ENCODE measurements at places on chromosomes 3 and 15.

DNA sequence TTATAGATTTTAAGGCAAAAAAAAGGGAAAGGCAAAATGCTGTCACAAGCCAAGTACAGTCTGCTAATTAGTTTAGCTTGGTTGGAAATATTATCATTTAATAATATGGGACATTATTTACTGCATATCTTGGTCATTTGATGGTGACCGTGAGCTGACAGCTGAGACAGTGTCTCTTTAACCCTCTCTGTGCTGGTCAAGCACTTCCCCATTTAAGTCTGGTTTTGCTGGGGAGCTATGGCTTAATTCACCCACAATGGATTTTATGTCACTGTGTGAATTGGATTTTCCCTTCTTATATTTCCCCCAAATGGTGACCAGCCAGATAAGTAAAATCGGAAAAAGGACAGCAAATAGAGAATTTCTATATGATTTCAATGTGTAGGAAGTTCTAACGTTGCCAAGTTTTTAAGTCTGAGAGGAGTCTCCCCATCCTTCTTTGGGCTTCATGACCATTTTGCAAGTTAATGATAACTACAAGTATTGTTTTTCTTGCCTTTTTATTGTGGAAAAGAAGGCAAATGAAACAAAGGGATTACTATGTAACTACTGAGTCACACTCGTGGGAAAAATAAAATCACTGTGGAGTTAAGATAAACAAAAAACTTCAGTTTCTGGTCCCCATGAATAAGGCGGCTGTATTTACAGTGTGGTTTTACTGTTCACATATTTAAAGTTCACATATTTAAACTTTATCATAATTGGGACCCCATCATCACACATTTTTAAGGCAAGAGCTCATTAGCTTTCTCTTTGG, 373.5 kb downstream of the NR2F2 start:
- no peak for DNase-seq

DNA sequence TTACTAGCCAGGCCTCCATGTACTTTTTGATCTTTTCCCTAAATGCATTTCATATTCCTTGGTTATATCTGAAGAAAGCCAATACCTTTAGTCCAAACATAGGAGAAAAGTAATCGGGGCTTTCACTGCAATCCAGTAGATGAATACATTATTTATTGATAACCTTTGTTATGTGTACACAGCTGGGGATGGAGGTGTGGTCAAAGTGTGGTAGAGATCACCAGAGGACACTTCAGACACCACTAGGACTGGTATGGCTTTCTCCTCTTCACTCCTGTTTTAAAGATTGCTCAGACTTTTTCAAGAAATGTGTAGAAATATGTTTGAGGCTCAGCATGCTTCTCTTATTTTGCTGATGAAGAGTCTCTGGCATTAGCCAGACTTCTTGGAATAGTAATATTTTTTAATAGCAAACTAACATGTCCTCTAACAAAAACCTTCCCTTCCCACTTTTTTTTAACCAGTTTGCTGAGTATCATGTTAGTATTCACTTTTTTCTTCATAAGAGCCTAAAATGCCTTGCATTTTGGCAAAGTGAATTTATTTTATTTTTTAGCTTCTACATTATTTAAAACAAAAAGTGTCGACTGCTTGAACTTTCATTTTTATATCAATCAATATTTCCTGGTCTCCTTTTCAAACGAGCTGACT, 65.6 kb upstream of the MBNL1 start:
- DNase-seq: no peak

DNA sequence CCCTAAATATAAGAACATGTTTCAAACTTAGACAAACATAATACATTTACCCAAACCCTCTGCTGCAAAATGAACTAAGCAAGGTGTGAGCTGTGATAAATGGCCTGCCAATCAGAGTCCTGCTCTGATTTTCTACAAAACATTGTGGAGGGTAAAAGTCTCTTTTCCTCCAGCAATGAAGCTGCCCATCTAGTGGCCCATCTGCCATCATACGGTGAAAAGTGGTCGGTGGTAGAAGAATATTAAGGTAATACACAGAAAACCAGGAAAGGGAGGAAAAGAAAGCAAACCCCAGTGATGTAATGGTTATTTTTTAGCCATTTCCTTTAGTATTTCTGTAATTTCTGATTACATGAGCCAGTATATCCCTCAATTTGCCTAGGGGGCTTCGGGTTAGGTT, 838.1 kb downstream of the TBL1XR1 start:
- peak; percentile 1 for DNase-seq

GRCh38 chr3:94544131-94544789, 481.4 kb downstream of the NSUN3 start:
- DNase-seq: no peak

DNA sequence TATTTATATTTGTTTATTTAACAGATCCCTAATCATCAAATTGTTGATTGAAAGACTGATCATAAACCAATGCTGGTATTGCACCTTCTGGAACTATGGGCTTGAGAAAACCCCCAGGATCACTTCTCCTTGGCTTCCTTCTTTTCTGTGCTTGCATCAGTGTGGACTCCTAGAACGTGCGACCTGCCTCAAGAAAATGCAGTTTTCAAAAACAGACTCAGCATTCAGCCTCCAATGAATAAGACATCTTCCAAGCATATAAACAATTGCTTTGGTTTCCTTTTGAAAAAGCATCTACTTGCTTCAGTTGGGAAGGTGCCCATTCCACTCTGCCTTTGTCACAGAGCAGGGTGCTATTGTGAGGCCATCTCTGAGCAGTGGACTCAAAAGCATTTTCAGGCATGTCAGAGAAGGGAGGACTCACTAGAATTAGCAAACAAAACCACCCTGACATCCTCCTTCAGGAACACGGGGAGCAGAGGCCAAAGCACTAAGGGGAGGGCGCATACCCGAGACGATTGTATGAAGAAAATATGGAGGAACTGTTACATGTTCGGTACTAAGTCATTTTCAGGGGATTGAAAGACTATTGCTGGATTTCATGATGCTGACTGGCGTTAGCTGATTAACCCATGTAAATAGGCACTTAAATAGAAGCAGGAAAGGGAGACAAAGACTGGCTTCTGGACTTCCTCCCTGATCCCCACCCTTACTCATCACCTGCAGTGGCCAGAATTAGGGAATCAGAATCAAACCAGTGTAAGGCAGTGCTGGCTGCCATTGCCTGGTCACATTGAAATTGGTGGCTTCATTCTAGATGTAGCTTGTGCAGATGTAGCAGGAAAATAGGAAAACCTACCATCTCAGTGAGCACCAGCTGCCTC, 14.7 kb downstream of the THBS1 start:
- DNase-seq: no peak

DNA sequence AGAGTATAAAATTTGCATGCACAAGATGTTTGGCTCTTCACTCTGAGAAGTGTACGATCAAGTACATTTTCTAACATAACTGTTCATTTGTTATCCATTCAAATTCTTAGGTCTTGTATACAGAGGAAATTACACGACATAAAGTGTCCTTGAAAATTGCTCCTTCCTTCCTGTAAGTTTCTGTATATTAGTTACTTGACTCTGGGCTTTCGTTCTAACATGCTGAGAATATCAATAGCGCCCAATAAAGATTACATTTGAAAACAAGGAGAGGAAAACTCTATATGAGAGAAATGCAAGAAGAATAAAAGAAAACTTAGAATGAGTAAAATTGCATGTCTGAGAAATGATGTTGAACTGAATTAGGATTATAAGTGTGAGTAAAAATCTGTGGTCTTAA, 722.5 kb upstream of the CADM2 start:
- DNase-seq: no peak

GRCh38 chr3:119894195-119894594, 112.3 kb downstream of the NR1I2 start:
- no peak for DNase-seq

GRCh38 chr3:128081846-128082245, 29.6 kb downstream of the SEC61A1 start:
- DNase-seq: no peak

DNA sequence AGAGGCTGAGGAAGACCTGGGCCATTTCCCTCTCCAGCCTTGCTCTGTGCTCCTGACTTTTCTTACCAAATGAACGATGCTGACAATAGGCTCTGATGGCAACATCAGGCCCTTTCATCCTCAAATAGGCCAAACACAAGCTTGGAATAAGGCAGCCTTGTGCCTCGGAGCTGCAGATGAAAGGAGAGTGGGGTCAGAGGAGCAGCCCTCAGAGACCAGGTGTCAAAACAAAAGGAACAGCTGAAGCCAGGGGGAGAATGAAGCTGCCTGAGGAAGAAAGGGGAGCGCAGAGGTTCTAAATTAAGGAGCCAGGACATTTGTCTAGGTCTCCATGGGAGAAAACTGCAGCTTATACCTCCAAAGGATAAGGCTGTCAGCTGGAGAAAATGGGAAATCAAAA, 5.1 kb downstream of the BFSP2 start:
- no peak for DNase-seq

DNA sequence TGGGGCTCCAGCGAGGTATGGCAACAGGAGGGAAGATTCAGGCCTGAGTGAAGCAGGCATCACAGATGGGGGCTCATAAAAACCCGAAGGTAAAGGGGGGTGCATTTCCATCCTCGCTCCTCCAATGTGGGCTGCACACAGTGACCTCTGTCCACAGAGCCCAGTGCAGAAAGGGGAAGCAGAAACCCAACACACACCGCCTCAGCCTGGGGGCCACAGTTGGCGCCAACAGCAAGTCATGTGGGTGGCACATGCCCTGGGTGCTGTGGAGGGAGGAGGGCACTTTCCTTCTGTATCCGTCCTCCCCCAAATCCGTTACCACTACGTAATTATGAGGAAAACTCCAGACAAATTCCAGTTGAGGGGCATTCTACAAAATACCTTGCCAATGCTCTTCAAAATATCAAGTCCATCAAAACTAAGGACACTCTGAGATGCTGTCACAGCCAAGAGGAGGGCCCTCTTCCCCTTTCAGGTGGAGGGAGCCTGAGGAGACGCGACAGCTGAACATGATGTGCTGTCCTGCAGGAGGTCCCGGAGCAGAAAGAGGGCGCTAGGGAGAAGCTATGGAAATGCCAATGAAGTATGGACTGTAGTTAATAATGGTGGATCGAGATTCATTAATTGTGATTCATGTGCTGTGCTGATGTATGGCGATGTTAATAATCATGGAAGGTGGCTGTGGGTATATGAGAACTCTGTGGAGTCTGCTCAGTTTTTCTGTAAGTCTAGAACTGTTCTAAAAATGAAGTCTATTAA, 16.4 kb downstream of the APBA2 start:
- no peak for DNase-seq

DNA sequence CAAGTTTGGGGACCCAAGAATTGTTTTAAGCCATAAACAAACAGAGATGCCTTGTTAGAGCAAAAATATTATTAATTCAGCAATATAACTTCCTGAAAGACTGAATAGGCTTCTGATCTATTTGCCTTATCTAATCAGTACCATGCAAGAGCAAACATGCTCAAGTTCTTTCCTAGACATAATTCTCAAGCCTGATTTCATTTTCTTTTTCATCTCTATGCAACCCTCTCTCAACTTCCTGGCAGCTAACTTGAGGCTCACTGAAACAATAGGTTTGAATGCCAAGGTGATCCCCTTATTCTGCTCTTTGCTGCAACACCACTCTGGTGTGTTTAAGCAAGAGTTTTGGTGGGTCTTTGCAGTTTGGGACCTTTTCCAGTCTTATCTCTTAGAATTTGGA, 230.9 kb upstream of the CD96 start:
- DNase-seq: no peak

DNA sequence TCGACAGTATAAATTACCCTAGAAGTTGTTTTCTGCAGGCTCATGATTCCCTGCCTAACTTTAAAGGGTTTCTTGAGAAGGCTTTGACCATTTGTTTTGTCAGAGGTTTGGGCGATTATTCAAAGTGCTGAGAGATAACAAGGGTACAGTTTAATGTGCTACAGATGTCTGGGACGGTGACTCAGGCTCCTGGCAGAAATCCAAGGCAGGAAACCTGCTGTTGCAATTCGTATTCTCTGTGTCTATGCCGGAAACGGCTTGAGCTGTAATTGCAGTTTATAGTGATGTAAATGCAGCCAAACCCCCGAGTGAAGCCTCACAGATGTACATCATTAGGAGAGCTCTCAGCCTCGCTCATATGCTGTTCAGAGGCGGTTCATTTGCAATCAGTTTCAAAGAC, 65.6 kb downstream of the SYNPR start:
- peak; percentile 96 for DNase-seq

- no peak for DNase-seq
Measured at GRCh38 chr15:76274226-76274625, 37.0 kb downstream of the ETFA start.

DNA sequence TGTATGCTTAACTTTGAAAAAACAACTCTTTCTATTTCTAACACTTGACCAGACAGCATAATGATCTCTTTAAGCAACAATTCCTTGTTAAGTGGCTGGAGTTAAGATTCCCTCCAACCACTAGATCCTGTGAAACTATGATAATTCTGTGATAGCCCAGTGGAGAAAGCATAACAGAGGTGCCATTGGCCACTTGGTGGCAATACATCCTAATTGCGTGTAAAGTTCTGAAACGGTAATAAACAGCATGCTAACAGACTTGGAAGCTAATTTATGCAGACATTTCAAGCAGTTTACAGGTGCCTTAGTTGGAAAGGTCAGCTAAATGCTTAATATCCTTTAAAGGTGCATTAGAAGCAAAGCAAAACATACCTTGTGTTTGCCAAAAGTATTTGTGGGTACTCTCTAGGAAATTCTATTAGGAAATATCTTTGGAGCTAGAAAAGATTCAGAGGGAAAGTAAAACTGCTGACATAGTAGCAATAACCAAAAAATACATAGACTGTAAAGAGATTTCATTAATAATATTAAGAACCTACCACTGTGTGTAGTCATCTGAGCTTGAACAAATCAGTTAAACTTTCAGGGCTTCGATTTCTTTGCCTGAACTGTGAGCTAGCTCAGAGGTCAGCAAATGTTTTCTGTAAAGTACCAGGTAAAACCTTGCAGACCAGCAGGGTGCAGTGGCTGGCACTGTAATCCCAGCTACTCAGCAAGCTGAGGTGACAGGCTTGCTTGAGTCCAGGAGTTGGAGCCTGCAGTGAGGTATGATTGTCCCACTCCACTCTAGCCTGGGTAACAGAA, 19.0 kb upstream of the CSTA start:
- DNase-seq: peak; percentile 19

GRCh38 chr3:127226946-127227842, 34.3 kb downstream of the PRR23E start:
- no peak for DNase-seq

DNA sequence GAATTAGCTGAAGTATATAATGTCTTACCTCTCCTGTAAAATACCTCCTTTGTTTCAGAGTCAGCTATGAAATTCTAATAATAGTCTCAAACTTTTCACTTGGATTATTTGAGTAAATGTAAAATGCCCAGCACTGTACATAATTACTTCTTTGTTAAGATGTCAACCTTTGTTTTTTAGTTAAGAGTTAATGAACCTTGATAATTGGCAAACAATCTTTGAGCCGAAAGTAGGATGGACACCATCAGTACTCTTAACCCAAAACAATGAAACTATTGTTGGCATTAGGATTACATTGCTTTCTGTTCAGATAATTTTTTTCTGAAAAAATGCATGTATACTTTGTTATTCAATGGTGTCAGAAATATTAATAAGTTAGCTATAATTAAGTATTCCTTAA, 3.0 kb upstream of the NECTIN3 start:
- DNase-seq: no peak
